ENCODE measurements at places on chromosomes 1 and 21.

- no peak overlapping the region for H3K4me3 ChIP-seq
- H3K36me3 ChIP-seq = no peaks in the 10 kb centered on the region
- H3K27ac ChIP-seq = no peak overlapping the region
- DNase-seq = peak; percentile 17
- H3K27me3 ChIP-seq = no peaks in the 10 kb centered on the region
Observed at GRCh38 chr1:14726606-14727005, 128.1 kb downstream of the KAZN start.

GRCh38 chr1:42950116-42950481, 8.6 kb downstream of the SLC2A1 start:
- H3K4me3 ChIP-seq = no peak overlapping the region
- no peak for DNase-seq
- H3K36me3 ChIP-seq = peaks cover 14% of the 10 kb centered on the region
- H3K4me1 ChIP-seq = peaks cover 32% of the 10 kb centered on the region
- no peaks in the 10 kb centered on the region for H3K27me3 ChIP-seq

- no peak overlapping the region for H3K4me3 ChIP-seq
- H3K36me3 ChIP-seq = no peaks in the 10 kb centered on the region
- no peaks in the 10 kb centered on the region for H3K4me1 ChIP-seq
- no peak for DNase-seq
- H3K27me3 ChIP-seq = no peaks in the 10 kb centered on the region
Observed at GRCh38 chr1:60922304-60922703, 160.1 kb upstream of the NFIA start.

- H3K4me1 ChIP-seq = peaks cover 20% of the 10 kb centered on the region
- peak overlapping the region; percentile 91 for H3K4me3 ChIP-seq
- H3K27ac ChIP-seq = peak overlapping the region; percentile 93
- no peaks in the 10 kb centered on the region for H3K27me3 ChIP-seq
- peaks cover 46% of the 10 kb centered on the region for H3K36me3 ChIP-seq
Observed at GRCh38 chr1:9181176-9181906, 52.4 kb upstream of the GPR157 start.
